Jurkat, Clone E6-1 (cell line): ENCODE measurements at places on chromosomes 5 and 9.

GRCh38 chr9:136775191-136775590, 10.9 kb upstream of the LCN15 start:
- no peak for DNase-seq

- no peak for DNase-seq
Observed at GRCh38 chr9:93088656-93089015, 7.4 kb upstream of the CARD19 start.

GRCh38 chr5:137598399-137598798, 99.3 kb upstream of the SPOCK1 start:
- no peak for DNase-seq

DNA sequence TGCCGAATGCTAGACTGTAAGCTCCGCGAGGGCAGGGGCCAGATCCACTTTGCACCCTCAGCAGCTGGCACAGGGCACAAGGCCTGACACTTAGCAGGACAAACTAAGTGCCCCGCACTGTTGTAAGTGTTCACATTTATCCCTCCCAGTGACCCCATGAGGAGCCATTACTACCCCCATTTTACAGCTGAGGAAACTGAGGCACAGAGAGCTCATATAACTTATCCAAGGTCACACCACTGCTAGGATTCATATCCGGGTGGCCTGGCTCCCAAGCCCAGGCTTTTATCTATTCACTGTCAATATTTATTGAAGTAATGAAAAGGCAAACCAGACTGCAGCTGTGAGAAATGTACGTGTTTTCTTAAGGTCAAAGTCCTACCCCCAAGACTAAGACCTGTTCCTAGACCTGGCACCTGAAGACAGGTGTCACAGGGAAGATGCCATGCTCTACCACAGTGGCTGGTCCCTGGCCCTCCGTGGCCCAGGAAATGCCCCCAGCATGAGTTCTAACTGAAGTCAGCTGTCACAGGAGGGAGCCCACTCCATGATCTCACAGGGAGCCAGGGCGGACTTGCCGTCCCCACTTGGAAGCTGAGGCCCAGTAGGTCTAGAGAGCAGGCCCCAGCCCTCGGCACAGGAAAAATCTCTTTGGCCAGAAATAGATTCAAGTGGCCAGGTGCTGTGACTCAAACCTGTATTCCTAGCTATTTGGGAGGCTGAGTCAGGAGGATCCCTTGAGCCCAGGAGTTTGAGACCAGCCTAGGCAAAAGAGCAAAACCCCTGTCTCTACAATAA, 74.7 kb upstream of the IL17B start:
- DNase-seq, result no peak
